ENCODE measurements at places on chromosomes 16 and 17.

- DNase-seq = no peak
Observed at GRCh38 chr16:12362482-12363458, 386.2 kb downstream of the SNX29 start.

- no peak for DNase-seq
Observed at GRCh38 chr17:2106308-2106955, 51.5 kb downstream of the HIC1 start.

GRCh38 chr17:37465069-37465616 is 24.5 kb upstream of the DUSP14 start:
- no peak for DNase-seq

DNA sequence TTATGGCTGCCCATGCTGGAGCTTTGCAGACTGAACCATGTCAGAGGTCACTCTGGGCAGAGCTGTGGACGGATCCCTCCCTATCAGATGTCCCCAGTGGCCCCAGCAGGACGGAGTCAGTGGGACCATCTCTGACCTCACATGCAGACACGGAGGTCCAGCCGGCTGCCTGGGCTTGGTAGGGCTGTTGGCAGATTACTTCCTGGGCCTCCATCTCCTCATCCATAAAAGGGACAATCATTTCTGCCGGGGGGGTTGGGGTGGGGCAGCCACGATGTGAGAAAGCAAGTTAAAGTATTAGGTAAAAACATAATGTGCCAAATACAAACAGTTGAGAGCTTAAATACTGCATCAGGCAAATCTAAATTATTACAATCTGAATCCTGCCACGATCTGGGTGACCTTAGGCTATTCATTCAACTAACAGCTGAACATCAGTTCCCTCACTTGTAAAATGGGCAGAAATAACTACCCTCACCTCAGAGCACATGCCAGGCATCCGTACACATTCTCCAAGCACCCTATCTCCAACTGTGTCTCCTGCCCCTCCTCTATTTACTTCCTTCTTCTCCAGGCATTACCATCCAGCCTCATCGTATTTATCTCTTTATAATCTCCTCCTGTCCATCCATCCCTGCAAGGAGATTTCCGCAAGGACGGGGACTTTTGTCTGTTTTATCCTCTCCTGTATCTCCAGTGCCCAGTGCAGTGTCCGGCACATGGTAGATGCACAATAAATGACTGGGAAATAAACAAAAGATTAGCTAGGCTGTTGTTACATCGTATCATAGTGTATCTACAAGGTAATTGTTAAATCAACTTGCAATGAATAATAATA is 192.3 kb upstream of the FOXF1 start:
- DNase-seq = no peak

DNA sequence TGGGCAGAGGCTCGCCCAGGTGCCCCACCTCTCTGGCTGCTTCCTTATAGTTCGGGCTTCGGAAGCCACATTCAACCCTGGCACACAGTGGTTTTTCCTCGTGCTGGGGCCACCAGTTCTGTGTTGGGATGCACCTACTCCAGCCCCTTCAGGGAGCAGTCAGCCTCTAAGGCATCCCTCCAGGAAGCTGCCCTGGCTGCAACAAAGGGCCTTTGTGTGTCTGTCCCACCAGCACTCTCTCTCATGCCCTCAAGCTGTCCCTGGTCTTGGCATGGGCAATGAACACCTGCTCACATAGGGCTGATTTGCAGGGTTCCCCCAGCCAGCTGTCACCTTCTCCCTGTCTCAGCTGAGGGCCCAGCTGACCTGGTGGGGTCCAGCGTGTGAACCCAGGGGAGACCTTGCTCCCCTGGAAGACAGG is 754 bp upstream of the NOXO1 start:
- no peak for DNase-seq

GRCh38 chr16:80610481-80611156 is 69.8 kb downstream of the DYNLRB2 start:
- no peak for DNase-seq

DNA sequence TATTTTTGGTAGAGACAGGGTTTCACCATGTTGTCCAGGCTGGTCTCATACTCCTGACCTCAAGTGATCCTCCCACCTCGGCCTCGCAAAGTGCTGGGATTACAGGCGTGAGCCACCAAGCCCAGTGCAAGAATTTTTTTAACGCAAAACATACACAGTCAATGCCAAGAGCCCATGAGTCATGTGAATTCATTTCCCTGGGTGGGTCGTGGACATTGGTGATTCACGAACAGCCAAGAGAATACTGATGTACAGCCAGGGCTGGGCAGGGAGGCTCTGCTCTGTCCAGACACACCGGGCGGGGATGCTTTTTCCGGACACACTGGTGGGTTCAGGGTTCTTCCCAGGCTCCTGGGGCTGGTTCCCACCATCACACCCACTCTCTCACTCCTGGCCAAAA is 17.7 kb downstream of the SLC38A8 start:
- no peak for DNase-seq

DNA sequence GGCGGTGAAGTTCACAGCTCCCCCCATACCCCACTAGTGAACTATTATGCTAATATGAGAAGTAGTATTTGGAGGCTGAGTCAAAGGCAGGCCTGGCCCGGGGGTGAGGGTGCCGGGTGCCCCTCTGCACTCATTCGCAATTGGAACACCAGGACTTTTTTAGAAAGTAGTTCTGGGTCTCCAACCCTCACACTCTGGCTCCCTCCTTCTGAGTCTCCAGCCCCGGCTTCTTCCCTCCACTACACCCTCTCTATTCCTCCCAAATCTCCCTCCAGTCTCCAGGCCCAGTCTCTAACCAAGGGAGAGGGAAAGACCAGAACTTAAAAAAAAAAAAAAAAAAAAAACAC is 11.3 kb upstream of the HOXB2 start:
- no peak for DNase-seq

Data from stimulated activated CD4-positive, alpha-beta T cell treated with anti-CD3 and anti-CD28 coated beads, Interleukin-1b, Interleukin-23, amount 100 ng/mL, for 24 hours (primary cell).